ENCODE measurements at places on chromosomes 11 and 22. TPM values are rescaled to one million over a fixed set of nuclear protein-coding genes. Genes with fewer than 3 reads are reported as not detected.

Gene MIAT
- total RNA-seq = 72.7 TPM

Gene NPAS4
- total RNA-seq = not detected

Gene MPZL2
- 5.2 TPM for total RNA-seq

Gene IGF2
- not detected for total RNA-seq

Gene WT1
- total RNA-seq = not detected

Gene APOC3
- not detected for total RNA-seq

Gene PRSS23
- 1.1 TPM for total RNA-seq

Gene OR2AG2
- total RNA-seq = not detected

Gene OOSP4B
- not detected for total RNA-seq

Gene PHRF1
- total RNA-seq = 39.0 TPM

Gene CRYBA4
- not detected for total RNA-seq

Gene ANKK1
- 0.08 TPM for total RNA-seq

Gene SWAP70
- 7.7 TPM for total RNA-seq

Gene NOX4
- total RNA-seq = not detected

Gene NXPE1
- total RNA-seq = not detected

Gene C11orf87
- not detected for total RNA-seq

Gene PDE3B
- 138 TPM for total RNA-seq

Gene TRIM49D1
- total RNA-seq = not detected

Gene XKR3
- total RNA-seq = not detected

Gene OR2AG1
- not detected for total RNA-seq

Gene OR6T1
- not detected for total RNA-seq

Gene OR51B4
- total RNA-seq = not detected

Gene SLC5A1
- total RNA-seq = not detected

Gene CCDC81
- 0.51 TPM for total RNA-seq

Gene GNAZ
- total RNA-seq = 0.14 TPM

Gene APOL3
- 132 TPM for total RNA-seq

Gene FEN1
- 74.9 TPM for total RNA-seq

Gene OR10G8
- total RNA-seq = not detected

Gene MS4A6E
- not detected for total RNA-seq

Gene CYTH4
- total RNA-seq = 113 TPM

Gene MAP6
- 0.10 TPM for total RNA-seq

Gene NXPE2
- total RNA-seq = not detected

Gene DBX1
- not detected for total RNA-seq

Gene ABCG4
- not detected for total RNA-seq

Gene IL17REL
- not detected for total RNA-seq

Gene FGF4
- not detected for total RNA-seq

Gene TRPC6
- not detected for total RNA-seq

Gene UCP3
- 2.0 TPM for total RNA-seq

Gene NELL1
- not detected for total RNA-seq

Gene C11orf86
- total RNA-seq = not detected

Gene BRSK2
- total RNA-seq = not detected

Gene IGHMBP2
- total RNA-seq = 24.3 TPM

Gene PPP6R2
- total RNA-seq = 60.9 TPM

Gene NNMT
- total RNA-seq = not detected

Gene SCO2
- total RNA-seq = 11.7 TPM

Gene HOATZ
- total RNA-seq = not detected

Gene MYBPC3
- not detected for total RNA-seq

Gene TMEM126A
- 26.2 TPM for total RNA-seq

Gene NTM
- total RNA-seq = not detected

Gene ZNF70
- 2.0 TPM for total RNA-seq

Gene SPON1
- total RNA-seq = 15.2 TPM

Gene GPR152
- total RNA-seq = not detected

Gene SHISAL1
- not detected for total RNA-seq

Gene MTMR3
- 28.6 TPM for total RNA-seq

Data from activated naive CD4-positive, alpha-beta T cell treated with anti-CD3 and anti-CD28 coated beads, Interleukin-2, amount 10 ng/mL, durations not matched to agents 5 hours and 36 hours (primary cell).